ENCODE measurements at places on chromosomes 4 and X.
A peak's percentile ranks its signal among the peaks of the same experiment; 100 is the strongest.

GRCh38 chr4:47505666-47506065 lies 20.6 kb downstream of the ATP10D start:
- peak; percentile 63 for DNase-seq

DNA sequence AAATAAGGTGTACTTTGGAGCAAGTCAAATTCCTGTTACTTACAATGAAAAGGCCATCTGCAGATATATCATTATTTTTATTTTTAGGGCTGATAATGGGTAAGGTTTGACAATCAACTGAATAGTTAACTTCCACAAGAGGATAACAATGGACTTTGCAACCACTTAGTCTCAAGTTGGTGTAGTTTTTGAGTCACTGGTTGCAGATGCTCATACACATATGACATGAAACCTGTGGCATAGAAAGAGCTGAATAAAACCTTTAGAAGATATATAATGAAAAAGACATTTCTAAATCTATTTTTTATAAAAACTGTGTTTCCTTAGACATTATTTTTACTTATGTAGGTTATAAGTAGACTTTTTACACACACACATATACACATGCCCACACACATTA lies 2110.9 kb downstream of the PCDH7 start:
- DNase-seq = no peak

DNA sequence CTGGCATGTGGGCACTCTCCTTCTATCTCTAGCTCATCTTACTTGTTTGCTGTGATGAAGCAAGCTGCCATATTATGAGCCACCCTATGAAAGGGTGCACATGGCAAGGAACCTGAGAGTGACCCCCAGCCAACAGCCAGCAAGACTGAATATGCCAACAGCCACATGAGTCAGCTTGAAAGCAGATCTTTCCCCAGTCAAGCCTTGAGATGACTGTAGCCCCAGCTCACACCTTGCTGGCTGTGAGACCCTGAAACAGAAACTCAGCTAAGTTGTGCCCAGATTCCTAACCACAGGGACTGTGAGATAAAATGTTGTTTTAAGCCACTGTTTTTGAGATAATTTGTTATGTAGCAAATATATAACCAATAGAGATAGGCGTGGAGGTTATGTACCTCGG lies 36.2 kb downstream of the KDM5C start:
- DNase-seq = no peak

GRCh38 chrX:31563792-31564191 lies 492.0 kb upstream of the FTHL17 start:
- DNase-seq = no peak

DNA sequence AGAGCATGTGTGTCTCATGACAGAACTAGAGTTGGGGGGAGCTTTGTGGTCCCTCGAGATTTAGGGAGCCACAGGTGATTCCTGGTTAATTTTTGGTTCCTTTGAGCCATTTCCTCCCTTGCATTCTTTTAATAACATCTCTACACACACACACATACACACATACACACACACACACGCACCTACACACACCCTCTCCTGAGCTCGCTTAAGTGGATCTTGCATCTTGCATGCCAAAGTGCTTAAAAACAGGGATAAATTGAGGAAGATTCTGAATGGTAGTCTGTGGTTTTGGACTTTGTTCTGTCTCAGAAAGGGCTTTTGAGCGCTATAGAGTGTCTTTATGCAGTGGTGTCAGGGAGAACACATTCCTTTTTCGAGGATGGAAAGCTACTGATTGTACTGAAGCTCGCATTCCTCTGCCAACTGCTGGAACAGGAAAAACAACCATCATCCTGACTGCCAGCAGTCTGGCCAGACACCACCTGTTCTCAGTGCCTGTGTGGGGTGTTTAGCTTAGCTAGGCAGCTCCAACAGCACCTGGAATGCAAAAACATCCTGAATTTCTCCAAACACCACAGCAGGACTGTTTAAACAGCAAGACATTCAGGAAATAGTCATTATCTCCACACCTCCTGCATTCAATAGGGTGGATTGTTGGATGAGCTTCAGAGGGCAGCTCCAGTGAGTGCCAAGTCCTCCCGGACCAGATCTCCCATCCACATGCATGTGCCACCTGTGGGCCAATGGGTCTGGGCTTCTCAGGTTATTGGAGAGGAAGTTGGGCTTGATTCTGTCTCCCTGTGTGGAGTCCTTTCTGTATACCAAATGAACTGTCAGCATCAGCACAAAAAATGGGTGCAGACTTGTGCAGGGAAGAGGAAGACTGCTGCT lies 21.9 kb upstream of the IGFBP7 start:
- DNase-seq = no peak

DNA sequence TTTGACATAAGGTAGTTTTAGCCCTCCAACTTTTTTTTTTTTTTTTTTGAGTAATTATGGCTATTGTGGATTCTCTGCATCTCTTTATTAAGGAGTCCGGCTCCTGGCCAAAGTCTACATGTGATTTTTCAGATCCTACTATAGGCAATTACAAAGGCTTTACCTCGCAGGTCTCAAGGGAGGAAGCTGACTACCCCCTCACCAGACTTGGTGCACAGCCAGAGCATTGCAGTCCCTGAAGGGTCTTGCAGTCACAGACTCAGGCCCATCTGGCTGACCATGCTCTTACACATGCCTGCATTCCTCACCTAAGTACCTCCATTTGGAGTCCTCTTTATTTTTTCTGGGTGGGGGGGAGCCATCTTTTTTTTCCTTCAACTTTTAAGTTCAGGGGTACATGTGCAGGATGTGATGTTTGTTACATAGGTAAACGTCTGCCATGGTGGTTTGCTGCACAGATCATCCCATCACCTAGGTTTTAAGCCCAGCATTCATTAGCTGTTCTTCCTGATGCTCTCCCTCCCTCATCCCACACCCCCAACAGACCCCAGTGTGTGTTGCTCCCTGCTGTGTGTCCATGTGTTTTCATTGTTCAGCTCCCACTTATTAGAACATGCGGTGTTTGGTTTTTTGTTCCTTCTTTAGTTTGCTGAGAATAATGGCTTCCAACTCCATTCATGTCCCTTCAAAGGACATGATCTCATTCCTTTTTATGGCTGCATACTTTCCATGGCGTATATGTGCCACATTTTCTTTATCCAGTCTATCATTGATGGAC lies 88.4 kb upstream of the STIM2 start:
- DNase-seq = no peak

DNA sequence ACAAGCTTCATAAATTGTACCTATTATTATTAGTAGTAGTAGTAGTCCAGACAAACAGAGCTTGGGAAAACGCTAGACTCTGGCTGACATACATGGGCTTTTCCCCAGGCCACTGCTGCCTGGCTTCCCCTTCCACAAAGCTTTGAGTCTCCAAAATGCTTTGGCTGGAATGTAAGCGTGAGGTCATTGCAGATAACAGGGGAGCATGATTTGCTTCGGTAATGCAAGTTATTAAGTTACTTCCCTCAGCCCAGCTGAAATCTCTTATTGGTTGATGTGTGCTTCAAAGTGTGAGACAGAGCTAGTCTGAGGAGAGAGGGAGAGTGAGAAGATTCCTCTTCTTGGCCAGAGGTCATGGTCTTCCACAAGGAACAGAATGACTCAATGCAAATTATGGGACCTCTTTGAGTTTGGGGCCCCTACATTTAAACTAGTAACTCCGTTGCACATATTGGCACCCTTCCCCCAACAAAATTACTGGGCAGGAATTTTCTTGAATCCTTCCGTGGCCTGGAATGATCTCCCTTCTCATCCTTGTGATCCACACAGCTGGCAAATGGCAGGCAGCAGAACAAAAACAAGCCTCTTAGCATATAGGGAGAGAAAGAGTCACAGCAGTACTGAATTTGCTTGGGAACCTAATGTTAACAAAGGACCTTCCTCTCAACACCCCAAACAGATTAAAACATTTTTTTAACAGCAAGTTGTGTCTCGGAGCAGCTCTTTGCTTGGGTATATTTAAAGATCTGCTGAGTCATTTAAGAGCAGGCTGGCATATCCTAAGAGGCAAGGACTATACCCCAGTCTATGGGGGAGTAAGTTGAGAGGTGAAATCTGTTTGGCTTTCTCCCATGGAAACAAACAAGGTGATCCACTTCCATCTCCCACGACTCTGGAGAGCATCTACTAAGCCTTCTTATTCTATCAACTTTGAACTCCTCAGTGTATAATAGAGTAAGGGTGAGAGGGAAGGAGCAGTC lies 19.9 kb downstream of the AR start:
- peak; percentile 32 for DNase-seq

DNA sequence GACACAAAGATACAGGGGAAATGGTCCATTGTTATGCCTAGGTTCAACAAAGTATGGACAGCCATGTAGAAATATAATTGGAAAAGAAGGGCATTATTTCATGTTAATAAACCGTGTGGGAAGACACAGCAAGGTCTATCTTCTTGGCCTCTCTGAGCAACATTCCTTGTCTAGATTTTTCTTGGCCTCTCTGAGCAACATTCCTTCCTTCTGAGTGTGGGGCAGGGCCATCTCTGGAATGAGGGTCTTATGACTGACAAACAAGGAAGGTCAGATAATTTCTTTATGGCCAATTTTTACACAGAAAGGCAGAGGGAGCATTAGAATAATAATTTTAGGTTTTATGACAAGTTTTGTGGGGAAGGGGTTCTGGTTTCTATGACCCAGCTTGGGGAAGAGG lies 24.3 kb upstream of the MAOA start:
- no peak for DNase-seq

DNA sequence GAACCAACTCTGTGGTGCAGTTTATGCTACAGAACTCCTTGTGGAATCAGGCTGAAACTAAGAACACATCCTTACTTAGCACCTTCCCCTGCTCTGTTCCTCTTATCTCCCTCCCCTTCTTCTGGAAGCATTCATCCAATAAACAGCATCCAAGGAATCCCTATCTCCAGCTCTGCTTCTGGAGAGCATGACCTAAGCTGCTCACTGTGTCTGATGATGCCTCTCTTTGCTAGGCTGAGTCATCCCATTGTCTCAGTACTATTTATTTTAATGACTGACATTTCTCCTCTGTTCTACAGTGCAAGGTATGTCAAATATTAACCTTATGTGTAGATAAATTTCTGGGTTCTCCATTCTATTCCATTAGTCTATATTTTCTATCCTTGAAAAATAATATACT lies 71.2 kb downstream of the BEND2 start:
- no peak for DNase-seq

DNA sequence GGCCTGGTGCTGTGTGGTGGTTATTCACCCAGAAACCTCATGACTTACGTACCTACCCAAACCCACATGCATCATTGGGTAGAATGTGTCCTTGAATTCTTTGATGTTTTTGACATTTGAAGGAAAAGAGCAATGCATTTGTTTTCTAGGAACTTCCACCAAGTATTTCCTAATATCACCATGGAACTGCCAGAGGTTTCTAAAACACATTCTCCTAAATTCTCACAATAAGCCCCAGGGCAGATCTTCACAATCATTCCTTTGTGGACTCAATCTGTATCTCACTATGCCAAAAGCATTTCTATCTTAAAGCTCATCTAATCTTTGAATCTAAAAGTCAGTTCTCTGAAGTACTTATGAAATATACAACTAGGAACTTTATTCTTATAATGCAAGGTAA lies 8.3 kb upstream of the ODAM start:
- no peak for DNase-seq

All from fibroblast of skin of scalp (primary cell).